ENCODE measurements at places on chromosomes 1 and 21.
A peak's percentile ranks its signal among the peaks of the same experiment; 100 is the strongest.

- DNase-seq = no peak
These were observed 6.7 kb upstream of the ZBTB18 start for GRCh38 chr1:244044423-244044822.

DNA sequence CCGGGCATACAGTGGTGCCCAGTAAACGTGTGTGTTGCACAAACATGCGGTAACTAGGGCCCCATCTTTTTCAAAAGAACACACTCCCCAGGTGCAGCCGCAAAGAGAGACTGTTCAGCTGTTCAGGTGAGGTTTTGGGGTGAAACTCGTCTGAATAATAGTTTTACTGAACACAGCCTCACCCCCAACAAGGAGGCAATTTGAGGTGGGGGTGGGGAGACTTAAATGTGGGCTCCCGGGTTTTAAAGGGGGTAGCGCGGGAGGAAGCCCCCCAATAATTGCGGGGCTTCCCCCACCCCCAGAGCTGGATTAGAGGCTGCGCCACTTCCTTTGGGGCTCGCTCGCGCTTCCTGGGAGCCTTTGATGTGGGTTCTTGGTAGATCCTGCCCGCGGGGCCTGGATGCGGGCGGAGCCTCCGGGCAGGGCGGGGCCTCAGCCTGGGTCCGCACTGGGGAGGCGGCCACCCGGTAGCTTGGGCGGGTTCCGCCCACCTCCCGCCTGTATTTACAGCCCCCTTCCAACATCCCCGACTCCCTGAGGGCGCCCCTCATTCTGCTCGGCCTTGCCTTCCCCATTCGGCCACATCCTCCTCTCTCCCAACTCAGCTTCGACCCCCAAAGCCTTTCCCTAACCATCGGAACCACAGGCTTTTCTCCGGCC lies 6.4 kb upstream of the EPHA2 start:
- no peak for DNase-seq

- no peak for DNase-seq
These were observed at the start of gene CATSPERE for GRCh38 chr1:244461245-244462071. Gene CATSPERE (plus strand): TSS chr1:244461273. CDS start chr1:244461430, 157 bp downstream.

DNA sequence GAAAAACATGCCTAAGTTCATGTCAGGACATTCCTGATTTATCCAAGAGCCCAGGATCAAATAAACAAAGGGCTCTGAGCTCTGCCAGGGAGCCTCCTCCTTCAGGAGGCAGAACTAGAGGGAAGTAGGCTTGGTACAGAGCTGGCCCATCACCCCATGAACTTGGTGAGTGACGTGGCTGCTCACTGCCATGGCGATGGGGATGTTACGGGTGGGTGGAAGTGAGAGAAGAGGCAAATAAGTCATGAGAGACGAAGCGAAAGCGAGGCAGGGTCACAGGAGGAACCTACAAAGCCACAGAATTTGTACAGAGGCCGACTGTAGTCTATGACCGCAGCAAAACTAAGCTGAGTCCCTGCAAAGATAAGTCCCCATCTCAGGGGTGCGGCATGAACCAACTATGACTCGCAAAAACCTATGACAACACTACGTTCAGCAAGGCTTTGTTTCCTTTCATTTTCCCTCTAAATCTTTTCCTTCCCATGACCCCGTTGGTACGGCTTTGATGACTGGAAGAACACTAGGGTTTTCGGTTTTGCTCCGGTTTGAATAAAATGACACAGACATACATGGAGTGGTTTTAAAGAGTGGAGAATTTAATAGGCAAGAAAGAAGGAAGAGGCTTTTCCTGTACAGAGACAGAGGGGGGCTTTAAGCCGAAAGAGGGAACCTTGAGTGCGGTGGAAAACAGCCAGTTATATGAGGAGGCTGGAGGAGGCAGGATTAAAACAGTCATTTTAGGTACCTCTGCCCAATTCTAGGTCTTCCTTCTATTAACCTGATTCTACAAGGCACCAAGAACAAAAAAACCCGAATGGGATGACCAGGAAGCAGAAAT lies 74.1 kb downstream of the CD46 start:
- DNase-seq = no peak

- no peak for DNase-seq
These were observed 8.1 kb downstream of the DNASE2B start for GRCh38 chr1:84406346-84406861.

GRCh38 chr1:91026777-91027176 lies 4.9 kb upstream of the ZNF644 start:
- no peak for DNase-seq

- no peak for DNase-seq
These were observed 47.9 kb downstream of the NPHP4 start for GRCh38 chr1:5944154-5944842.

DNA sequence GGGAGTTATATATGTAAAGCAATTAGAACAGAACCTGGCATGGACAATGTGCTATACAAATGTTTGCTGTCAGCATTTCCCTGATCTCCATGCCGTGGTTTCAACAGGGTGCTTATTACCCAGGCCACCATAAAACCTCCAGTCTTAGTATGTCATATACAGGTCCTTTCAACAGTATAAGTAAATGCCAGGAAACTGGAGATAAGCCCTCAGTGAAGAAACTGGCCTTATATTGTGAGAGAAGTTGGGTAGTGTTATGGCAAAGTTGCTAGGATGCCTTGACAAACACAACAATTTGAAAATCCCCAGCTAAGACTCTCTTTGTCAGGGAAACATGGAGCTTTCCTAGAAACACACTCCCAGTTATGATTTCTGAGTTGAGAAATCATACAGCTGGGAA lies 850.2 kb upstream of the ADAMTS5 start:
- DNase-seq = no peak

DNA sequence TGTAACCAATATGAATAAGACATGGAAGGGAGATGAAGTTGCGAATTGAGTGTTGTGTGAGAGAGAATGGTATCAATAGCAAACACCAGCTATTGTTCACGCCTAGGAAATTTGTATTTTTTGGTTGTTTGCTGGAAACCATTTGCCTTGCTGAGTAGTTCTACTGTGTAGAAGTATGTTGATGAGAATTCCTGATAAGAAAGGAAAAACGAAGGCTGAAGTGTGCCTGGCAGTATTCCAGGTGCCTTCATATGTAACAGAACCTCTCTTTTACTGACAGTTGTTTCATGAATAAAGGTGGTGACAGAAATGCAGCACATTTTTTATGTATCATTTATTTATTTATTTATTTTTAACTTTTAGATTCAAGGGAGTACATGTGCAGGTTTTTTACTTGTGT lies 79.5 kb downstream of the SDCCAG8 start:
- no peak for DNase-seq

- DNase-seq = no peak
These were observed 18.8 kb downstream of the ITSN1 start for GRCh38 chr21:33661146-33661545.

- DNase-seq = no peak
These were observed 118.9 kb downstream of the PGBD5 start for GRCh38 chr1:230307213-230307612.

DNA sequence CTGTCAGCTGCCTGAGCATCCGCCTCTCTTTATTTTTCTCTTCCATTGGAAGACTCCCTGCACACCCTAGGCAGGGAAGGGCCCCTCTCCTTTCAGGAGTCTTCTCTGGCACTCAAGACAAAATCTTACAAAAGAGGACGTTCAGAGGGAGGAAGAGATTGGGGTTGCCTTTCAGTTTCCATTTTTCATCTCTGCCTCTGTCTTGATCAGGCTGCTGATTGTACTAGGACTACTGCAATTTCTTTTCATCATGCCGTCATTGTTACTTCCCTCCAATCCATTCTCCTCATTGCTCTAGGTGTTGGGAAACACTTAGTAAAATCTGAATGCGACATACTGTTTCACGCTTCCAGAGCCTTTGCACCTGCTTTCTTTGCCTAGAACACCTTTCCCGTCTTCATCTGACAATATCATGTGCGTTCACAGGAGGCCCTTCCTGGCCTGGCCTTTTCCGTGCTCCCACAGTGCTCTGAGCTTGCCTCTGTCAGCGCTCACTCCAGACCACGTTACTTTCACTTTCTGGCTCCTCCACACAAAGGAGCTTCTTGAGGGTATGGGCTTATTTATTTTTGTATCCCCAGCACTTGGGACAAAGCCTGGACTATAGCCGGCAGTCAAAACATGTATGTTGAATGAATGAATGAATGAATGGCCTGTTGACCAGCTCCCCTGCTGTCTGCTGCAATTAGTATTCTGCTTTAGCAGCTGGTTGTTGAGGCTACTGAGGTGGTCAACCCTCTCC lies 10.9 kb downstream of the LRRC71 start:
- DNase-seq = no peak

- DNase-seq = no peak
These were observed 96.5 kb upstream of the CAMK1G start for GRCh38 chr1:209486861-209487593.

DNA sequence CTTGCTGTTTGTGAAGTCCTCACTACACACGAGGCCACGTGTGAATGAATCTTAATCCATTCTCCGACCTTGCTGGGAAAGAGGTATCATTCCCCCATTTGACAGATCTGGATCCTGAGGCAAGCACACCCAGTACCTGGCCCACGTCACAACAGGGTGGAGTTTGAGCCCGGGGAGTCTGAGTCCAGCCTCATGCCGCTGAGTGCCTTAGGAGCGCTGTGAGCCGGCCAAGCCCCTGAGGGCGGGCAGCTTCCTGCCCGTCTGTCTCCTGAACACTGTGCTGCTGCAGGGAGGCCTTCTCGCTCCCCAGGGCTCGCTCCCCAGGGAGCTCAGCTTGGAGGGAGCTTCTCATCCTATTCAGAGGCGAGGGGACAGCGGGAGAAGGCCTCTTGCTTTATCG lies 29.7 kb downstream of the SLC45A1 start:
- no peak for DNase-seq

- DNase-seq = no peak
These were observed 3.2 kb downstream of the CFAP74 start for GRCh38 chr1:2000432-2000831.

GRCh38 chr1:162568802-162569201 lies 7.3 kb downstream of the UAP1 start:
- DNase-seq = no peak

- DNase-seq = no peak
These were observed 1.7 kb downstream of the ZC3H12A start for GRCh38 chr1:37476087-37476452.

- no peak for DNase-seq
These were observed 48.9 kb downstream of the HENMT1 start for GRCh38 chr1:108611984-108612383.

- DNase-seq = no peak
These were observed 18.5 kb downstream of the SON start for GRCh38 chr21:33561373-33561772.

- DNase-seq = no peak
These were observed 107.9 kb downstream of the USP25 start for GRCh38 chr21:15837645-15838044.

DNA sequence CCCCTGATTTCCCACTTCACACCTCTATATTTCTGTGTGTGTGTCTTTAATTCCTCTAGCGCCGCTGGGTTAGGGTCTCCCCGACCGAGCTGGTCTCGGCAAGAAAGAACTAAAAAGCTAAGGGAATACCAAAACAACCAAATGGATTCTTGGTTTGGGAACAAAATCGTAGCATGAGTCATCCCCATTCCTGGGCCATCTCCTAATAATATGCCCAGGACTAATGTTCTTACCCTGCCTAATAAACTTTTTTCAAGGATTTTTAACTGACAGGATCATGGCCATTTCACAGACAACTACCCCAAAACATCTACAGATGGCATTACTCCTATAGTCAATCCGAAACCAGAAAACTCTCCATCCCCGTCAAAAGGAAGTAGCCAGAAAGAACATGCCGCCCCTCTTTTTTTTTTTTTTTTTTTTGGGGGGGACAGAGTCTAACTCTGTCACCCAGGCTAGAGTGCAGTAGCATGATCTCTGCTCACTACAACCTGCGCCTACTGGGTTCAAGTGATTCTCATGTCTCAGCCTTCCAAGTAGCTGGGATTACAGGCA lies 4.1 kb upstream of the HPDL start:
- no peak for DNase-seq

GRCh38 chr1:15429701-15430149 lies 8.5 kb upstream of the CTRC start:
- no peak for DNase-seq

DNA sequence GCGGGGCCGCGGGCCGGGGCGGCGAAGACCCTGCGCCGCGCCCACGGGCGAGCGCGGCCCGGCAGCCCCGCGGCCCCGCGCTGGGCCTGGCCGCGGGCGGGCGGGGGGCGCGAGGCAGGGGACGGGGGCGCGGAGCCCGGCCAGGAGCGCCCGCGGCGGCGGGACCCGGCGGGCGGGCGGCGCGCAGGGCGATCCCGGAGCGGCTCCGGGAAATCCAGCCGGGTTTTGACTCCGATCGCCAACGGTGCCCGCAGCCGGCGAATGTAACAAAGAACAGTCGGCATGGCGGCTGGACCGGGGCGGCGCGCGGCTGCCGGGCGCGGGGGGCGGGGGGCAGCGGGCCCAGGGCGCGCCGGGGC lies 334 bp downstream of the PRDM15 start:
- peak; percentile 30 for DNase-seq

GRCh38 chr21:14736162-14736561 lies 190.0 kb upstream of the SAMSN1 start:
- DNase-seq = no peak

GRCh38 chr1:101025283-101025656 lies 314 bp downstream of the DPH5 start:
- no peak for DNase-seq

- DNase-seq = no peak
These were observed 207.8 kb downstream of the TOMM20 start for GRCh38 chr1:234920843-234921140.

GRCh38 chr1:118928739-118929554 lies 59.2 kb downstream of the TBX15 start:
- DNase-seq = peak; percentile 25

- DNase-seq = no peak
These were observed 113.5 kb downstream of the XCL2 start for GRCh38 chr1:168430321-168430720.

DNA sequence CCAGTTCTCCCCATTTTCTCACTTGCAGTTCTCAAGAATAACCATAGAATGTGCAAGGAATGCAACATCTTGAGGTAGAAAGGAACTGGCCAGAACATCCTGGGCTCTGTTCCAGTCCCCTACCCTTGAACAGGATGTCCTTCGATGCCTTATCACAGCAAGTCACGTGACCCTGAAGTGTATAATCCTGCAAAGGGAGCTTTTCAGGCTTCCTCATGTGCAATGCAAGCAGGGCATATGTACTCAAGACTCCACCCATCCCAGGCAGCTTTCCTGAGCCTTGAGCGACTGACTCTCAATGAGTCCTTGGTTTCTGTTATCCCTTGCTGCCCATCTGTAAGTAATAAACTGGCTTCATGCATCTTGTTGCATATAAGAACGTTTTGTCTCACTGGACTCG lies 311.0 kb downstream of the MRPL39 start:
- DNase-seq = no peak

GRCh38 chr1:170675865-170676264 lies 11.9 kb downstream of the PRRX1 start:
- DNase-seq = no peak

GRCh38 chr1:93338387-93339146 lies 7.1 kb upstream of the DR1 start:
- DNase-seq = peak; percentile 90

GRCh38 chr1:10958614-10959013 lies 53.8 kb upstream of the TARDBP start:
- DNase-seq = no peak

GRCh38 chr1:230160957-230161771 lies 94.1 kb downstream of the GALNT2 start:
- no peak for DNase-seq

- no peak for DNase-seq
These were observed 828 bp upstream of the MYBPH start for GRCh38 chr1:203176273-203177035.
